Stimulated activated CD4-positive, alpha-beta T cell treated with anti-CD3 and anti-CD28 coated beads, Interleukin-1b, Interleukin-23, amount 100 ng/mL, for 24 hours (primary cell): ENCODE measurements at places on chromosomes 3 and 15.

DNA sequence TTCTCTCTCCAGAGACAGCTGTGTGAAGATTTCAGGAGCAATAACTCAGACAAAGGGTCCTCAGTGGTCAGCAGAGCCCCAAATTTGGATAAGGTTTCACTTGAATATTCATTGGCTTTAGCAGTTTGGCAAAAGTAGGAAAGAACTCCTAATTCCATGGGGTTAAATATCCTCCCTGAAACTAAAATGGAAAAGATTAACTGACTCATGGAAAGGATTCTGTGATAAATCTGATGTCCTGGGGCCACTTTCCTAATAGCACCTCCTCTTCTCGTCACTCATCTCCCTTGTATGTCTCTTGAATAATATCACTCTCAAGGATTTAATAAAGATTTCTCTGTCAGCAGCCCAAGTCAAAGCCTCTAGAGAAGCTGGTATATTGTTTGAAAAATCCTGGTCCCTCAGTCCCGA lies 33.3 kb upstream of the TBC1D23 start:
- no peak for DNase-seq

GRCh38 chr3:197186887-197187588 lies 111.4 kb downstream of the DLG1 start:
- DNase-seq: no peak

DNA sequence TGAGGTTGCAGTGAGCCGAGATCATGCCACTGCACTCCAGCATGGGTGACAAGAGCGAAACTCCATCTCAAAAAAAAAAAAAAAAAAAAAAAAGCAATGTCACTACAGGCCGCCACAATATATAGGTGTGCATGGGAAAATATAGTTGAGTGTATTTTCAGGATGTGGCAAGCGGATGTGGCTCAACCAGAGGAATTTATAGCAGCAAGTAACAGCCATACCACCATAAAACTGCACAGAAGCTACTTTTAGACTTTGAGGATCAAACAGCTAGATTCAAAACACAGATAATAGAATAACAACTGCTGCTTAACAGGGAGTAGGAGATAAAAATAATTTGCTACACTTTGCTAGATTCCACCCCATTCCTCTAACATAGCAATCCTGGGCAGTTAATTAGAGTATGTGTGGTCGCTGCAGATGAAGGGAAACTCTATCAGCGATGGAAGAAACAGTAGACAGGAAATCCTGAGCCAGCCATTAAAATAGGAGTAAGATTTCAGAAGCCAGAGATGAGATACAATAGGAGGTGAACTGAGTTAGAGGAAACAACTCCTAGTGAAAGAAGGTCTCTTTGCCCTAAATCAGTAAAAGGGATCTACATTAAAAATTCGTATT lies 318.7 kb upstream of the STT3B start:
- DNase-seq: no peak

DNA sequence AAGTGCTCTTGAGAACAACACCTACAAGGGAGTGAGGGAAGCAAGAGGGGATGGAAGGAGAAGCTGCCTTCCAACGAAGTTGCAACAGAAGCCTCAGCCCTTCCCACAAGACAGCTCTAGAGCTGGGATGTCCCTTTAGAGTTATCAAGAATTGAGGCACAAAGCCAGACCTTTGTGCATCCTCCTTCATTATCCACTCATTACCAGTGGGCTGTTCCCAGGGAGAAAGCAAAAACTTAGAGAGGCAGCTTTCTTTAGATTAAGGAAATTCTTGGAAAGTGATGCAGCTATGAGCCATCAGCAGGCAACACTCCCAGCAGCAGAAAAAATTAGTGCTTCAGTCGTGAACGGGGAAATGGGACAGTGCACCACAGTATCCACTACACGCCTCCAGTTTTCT lies 10.6 kb upstream of the CD96 start:
- no peak for DNase-seq

DNA sequence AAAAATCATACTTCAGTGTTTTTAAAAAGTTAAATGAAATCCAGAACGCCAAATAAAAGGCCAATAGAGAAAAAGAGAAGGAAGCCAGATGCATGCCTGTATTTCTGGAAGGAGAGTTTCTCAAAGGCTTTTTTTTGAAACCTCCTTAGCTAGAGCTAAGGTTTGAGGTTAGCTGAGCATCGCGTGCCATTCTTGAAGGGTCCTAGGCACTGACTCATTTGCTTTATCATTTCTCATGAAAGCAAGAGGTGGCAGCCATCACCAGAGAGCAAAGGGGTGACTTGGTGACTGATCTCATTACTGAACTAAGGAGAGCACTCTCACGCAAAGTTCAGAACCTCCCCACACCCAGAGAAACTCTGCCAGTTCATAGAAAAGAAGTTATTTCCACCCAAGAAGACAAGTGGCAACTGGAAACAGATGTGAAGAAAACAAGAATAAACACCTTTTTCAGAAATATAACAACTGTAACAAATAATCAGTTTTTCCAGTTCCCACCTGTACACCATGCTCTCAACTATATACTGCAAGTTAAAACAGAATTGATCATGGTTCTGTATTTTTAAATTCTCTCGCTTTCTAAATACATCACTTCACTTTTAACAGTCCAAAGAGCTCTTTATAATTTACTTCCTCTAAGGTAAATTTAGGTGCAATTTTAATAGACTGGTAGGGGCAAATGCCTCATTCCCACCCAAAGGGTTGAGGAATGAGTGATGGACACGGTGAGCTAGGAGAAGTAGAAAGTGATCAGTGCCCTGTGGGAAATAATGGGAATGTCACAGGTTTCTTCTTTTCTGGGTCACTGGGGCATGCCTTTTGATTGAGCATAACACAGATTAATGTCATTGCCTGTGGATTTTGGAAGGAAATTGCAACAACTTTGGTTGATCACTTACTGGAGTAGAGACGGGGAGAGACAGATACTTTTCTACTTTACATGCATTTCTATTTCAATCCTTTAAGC lies 24.7 kb downstream of the GPR15 start:
- peak; percentile 30 for DNase-seq
